ENCODE measurements at places on chromosomes 2 and 18.

DNA sequence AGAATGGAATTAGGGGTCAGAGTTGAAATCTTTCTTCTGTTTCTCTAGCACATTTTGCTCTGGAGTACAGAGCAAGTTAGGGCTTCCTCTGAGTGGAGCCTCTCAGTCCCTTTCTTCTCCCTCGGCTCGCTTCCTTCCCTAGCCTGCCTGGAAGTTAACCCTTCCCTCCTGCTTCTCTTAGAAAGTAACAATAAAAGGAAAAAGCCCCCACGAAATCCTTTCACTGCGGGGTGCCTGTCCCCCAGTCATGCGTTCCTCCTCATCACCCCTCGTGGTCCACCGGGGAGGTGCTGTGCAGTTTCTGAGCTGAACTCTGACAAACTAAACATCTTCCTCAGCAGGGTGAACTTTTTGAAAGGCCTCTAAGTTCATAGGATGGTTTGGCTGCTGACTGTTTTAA is 2.0 kb downstream of the IGFBP2 start:
- DNase-seq, result no peak

DNA sequence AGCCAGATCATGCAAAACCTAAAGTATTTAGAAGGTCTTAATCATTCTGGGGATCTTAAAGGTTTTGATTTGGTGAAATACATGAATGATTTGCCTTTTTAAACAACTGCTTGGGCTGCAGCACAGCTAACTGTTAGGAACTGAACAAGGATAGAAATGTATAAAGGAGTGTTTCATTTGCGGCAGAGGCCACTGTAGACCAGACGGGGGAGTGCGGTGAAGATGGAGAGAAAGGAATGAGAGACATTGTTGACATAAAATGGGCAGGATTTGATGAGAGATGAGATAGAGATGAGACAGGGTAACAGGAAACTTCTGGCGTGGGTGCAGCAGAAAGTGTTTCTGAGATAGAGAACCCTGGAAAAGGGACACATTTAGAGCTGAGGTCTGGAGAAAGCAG is 308.1 kb downstream of the TMX3 start:
- DNase-seq, result no peak

- no peak for DNase-seq
Observed at GRCh38 chr2:241772063-241772499, 4.5 kb upstream of the GAL3ST2 start.

DNA sequence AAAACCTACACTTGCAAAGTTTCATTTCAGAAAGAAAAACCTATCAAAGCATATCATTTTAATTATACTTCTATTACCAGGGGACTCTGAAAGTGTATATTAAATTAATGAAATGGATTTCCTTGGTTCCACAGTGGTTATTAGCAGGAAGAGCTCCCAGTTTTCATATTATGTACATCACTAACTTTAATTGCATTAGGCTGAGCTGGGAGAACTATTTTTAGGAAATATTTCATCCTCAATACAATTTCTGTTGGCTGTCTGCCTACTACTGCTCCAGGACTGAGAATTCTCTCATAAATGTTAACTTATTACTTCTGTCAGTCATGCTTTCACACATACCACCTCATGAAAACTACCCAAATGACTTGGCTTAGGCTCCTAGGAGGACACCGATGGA is 301.4 kb downstream of the CMPK2 start:
- no peak for DNase-seq

- DNase-seq, result no peak
Observed at GRCh38 chr2:10085043-10085667, 4.9 kb upstream of the CYS1 start.

- no peak for DNase-seq
Observed at GRCh38 chr2:196259507-196260481, 88.4 kb upstream of the STK17B start.
